ENCODE measurements at places on chromosomes 7 and 10. TPM values are rescaled to one million over a fixed set of nuclear protein-coding genes. Genes with fewer than 3 reads are reported as not detected.

ZNF138 gene
- total RNA-seq: 2.1 TPM

PODXL gene
- total RNA-seq: 0.17 TPM

BMPER gene
- 7.4 TPM for total RNA-seq

LIPF gene
- not detected for total RNA-seq

UTF1 gene
- total RNA-seq: not detected

HMX2 gene
- not detected for total RNA-seq

NPY gene
- total RNA-seq: not detected

OPALIN gene
- total RNA-seq: not detected

JAZF1 gene
- total RNA-seq: 5.9 TPM

VOPP1 gene
- total RNA-seq: 49.8 TPM

EGFR gene
- total RNA-seq: 31.7 TPM

TMEM176A gene
- total RNA-seq: not detected

AGR2 gene
- total RNA-seq: not detected

CALHM1 gene
- not detected for total RNA-seq

NEBL gene
- 0.16 TPM for total RNA-seq

KCND2 gene
- 5.0 TPM for total RNA-seq

UBE2D4 gene
- total RNA-seq: 4.7 TPM

SFRP4 gene
- total RNA-seq: 0.32 TPM

ZSCAN25 gene
- 11.0 TPM for total RNA-seq

SPDYE6 gene
- not detected for total RNA-seq

GPR141 gene
- total RNA-seq: not detected

PCLO gene
- under 0.01 TPM for total RNA-seq

SPDYE11 gene
- not detected for total RNA-seq

FXYD4 gene
- total RNA-seq: not detected

VIPR2 gene
- not detected for total RNA-seq

CTAGE6 gene
- total RNA-seq: 0.17 TPM

TMEM184A gene
- total RNA-seq: under 0.01 TPM

MUC12 gene
- 0.34 TPM for total RNA-seq

GDF2 gene
- total RNA-seq: not detected

AMPH gene
- 3.0 TPM for total RNA-seq

PARD3 gene
- 38.4 TPM for total RNA-seq

PRF1 gene
- total RNA-seq: not detected

EPHA1 gene
- 0.09 TPM for total RNA-seq

CC2D2B gene
- total RNA-seq: not detected

ERVW-1 gene
- total RNA-seq: not detected

CPA1 gene
- 0.09 TPM for total RNA-seq

RARRES2 gene
- total RNA-seq: 2.4 TPM

INA gene
- total RNA-seq: 0.47 TPM

PON1 gene
- total RNA-seq: not detected

KCNH2 gene
- 0.17 TPM for total RNA-seq

YAE1 gene
- total RNA-seq: 39.2 TPM

MGMT gene
- 32.6 TPM for total RNA-seq

KAT6B gene
- total RNA-seq: 22.8 TPM

HOXA9 gene
- total RNA-seq: not detected

SH3PXD2A gene
- total RNA-seq: 12.0 TPM

SAMD9L gene
- 16.2 TPM for total RNA-seq

DNAH11 gene
- under 0.01 TPM for total RNA-seq

ASZ1 gene
- not detected for total RNA-seq

DMBT1 gene
- total RNA-seq: under 0.01 TPM

TMEM213 gene
- not detected for total RNA-seq

Measured in bronchial smooth muscle cell (primary cell).